ENCODE measurements at places on chromosomes 2 and 18. TPM values are rescaled to one million over a fixed set of nuclear protein-coding genes. Genes with fewer than 3 reads are reported as not detected.

DNA sequence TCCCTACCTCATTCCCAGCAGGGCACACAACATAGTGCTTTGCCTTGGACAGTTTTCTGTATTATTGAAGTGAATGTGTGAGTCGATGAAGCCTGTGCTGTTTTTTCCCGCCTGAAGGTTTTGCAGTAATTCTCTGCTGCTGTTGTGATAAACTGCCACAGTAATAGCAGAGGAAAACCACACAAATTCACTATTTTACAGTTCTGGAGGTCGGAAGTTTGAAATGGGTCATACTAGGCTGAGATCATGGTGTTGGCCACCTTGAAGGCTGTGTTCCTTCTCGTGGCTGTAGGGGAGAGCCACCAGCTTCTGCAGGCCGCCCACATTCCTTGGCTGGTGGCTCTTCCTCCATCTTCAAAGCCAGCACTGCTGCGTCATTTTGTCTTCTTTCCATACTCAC lies 678 bp upstream of the SLC16A14 start:
- no peak for DNase-seq

GRCh38 chr18:46243095-46243494 lies 138.9 kb downstream of the HAUS1 start:
- DNase-seq = no peak

GRCh38 chr2:206840999-206841398 lies 75.6 kb downstream of the FASTKD2 start:
- DNase-seq = no peak

DNA sequence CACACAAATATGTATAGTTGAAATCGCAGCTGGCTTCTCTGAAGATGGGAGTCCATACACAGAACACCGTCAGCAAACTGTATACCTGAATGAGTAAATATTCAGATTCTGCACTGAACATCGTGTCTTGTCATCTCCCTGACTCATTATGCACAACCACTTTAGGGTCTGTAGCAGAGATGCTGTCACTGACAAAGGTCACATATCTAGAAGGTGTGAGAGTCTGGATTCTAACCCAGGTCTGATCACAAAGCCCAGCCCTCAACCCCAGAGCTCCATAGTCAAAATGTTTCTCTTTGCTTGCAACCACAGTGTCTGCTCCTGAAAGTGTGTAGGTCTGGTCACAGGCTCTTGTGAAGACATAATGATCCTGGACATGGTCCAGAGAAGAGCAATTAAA lies 78.3 kb upstream of the PAX8 start:
- no peak for DNase-seq

GRCh38 chr18:13521418-13521817 lies 204.9 kb downstream of the FAM210A start:
- DNase-seq = no peak

DNA sequence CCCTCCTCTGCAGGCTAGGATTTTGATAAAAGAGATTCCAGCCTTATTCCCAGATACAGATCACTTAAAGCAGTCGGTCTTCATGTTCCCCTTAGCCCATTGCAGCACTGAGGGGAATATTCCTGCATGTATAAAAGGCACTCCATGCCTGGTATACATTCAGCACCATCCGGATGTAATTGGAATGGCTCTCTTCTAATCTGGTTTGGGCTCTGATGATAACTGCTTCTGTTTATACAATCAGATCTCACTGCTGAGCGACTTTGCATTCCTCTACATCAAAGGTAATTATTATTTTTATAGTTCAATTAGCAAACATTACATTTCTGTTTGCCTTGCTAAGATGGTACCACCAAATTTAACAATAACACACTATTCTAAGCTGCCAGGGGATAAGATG lies 746.9 kb upstream of the CELF4 start:
- DNase-seq = no peak

Gene C1GALT1C1L
- total RNA-seq = 1.3 TPM

Gene NEU4
- not detected for total RNA-seq

Gene VIL1
- total RNA-seq = 0.06 TPM
